ENCODE measurements at places on chromosomes 4 and X. TPM values are rescaled to one million over a fixed set of nuclear protein-coding genes. Genes with fewer than 3 reads are reported as not detected.

Gene ADH1B
- not detected for total RNA-seq

Gene CT83
- not detected for total RNA-seq

GRCh38 chr4:80215449-80216052 is 18.2 kb downstream of the PRDM8 start:
- DNase-seq = no peak
- H3K36me3 ChIP-seq = no peaks in the 10 kb centered on the region
- H3K4me1 ChIP-seq = no peaks in the 10 kb centered on the region
- H3K4me3 ChIP-seq = no peak overlapping the region

Gene PABPC1L2A
- total RNA-seq = 0.35 TPM

GRCh38 chr4:20251796-20252655 is at the start of gene SLIT2:
Gene SLIT2 (plus strand): TSS chr4:20251905. CDS start chr4:20253816, 1,911 bp downstream.
- H3K4me3 ChIP-seq = peak within 1 kb of the TSS; percentile 73
- DNase-seq = peak; percentile 88
- no peaks in the 10 kb centered on the region for H3K36me3 ChIP-seq
- no peak within 1 kb of the TSS for H3K27ac ChIP-seq
- no peaks in the 10 kb centered on the region for H3K4me1 ChIP-seq

Gene MAGEA4
- total RNA-seq = 0.68 TPM

All from H9 (cell line).